Calu3 (cell line): ENCODE measurements at places on chromosomes 2 and 18.

DNA sequence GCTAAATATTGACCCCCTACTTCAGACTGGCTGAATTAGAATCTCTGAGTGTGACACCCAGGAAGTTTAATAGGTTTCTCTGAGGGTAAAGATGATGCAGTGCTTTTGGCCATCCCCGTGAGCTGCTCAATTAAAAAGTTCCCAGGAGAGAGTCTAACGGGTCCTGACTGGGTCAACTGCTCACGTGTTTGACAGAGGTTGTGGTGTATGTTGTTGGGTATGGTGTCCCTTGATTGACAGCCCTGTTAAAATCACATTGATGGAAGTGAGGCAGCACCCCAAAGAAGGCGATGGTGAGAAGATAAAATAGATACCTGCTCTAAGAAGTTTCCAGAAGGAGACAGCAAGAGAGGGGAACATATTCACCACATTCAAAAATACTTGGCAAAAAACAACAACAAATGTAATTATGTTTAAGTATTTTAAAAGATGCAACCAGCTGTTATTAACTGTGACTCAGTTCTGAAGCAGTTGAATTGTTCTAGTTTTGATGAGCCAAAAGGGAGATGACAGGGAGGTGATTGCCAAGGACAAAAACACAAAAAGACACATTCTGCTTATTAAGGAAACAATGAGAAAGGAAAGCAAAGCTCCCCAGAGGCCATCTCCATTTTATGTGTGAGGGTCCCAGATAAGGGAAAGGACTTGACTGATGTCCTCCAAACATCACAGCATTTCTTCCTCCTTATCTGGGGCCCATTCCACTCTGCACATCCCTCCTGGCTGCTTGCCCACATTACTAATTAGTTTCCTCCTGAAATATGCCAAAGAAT, 11.5 kb upstream of the GMCL1 start:
- H3K27me3 ChIP-seq = no peaks in the 10 kb centered on the region
- H3K4me3 ChIP-seq = no peak overlapping the region
- H3K36me3 ChIP-seq = peaks cover 91% of the 10 kb centered on the region

DNA sequence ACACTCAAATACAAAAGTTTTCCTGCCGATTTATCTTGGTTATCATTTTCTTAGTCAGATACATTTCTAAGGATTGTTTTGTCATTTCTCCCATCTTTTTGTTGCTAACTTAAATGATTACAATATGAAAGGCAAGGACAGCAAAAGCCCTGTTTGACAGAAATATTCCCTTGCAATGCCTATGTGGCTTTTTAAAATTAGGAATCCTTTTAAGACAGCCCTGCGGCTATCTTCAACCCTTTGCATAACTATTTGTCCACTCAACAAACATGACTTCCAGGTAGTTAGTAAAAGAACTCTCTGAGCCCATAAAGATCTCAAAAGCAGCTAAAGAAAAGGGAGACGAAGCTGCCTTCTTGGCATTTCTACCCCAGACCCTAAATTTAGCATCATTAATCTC, 179.7 kb upstream of the CDH20 start:
- H3K27ac ChIP-seq = no peak overlapping the region
- H3K27me3 ChIP-seq = peaks cover 5% of the 10 kb centered on the region
- no peaks in the 10 kb centered on the region for H3K36me3 ChIP-seq
- no peaks in the 10 kb centered on the region for H3K4me1 ChIP-seq

DNA sequence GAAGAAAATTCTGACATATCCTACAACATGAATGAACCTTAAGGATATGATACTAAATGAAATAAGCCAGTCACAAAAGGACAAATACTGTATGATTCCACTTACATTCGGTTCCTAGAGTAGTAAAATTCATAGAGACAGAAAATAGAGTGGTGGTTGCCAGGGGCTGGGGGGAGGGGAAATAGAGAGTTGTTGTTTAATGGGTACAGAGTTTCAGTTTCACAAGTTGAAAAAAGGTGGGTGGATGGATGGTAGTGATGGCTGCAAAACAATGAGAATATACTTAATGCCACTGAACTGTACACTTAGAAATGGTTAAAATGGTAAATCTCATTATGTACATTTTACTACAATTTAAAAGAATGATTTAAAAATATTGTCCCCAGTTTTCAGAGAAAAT, 53.3 kb upstream of the NFU1 start:
- no peaks in the 10 kb centered on the region for H3K27me3 ChIP-seq
- no peak overlapping the region for H3K27ac ChIP-seq
- peaks cover 2% of the 10 kb centered on the region for H3K4me1 ChIP-seq
- no peak overlapping the region for H3K4me3 ChIP-seq
- DNase-seq = no peak

- no peak overlapping the region for H3K4me3 ChIP-seq
- no peak overlapping the region for H3K27ac ChIP-seq
- H3K27me3 ChIP-seq = no peaks in the 10 kb centered on the region
- no peaks in the 10 kb centered on the region for H3K4me1 ChIP-seq
- no peak for DNase-seq
- H3K36me3 ChIP-seq = peaks cover 28% of the 10 kb centered on the region
Measured at GRCh38 chr2:240630771-240631547, 5.7 kb downstream of the GPR35 start.

DNA sequence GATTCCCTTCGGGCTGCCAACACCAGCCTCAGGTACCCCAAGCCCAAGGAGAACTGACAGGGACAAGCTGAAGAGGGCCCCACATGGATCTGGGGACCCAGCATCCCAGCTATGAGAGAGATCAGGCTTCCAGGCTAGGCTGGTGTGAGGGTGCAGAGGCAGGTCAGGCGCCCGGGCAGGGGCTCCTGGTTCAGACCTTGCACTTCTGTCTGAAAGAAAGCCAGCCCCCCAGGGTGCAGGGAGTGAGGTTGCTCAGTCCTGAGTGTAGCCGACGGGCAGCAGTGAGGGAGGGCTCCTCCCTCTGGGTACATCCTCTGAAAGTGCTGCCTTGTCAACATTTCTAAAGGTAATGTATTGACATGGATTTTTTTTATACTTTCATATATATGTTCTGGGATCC, 33.1 kb downstream of the KCNF1 start:
- no peak overlapping the region for H3K27ac ChIP-seq
- peaks cover 9% of the 10 kb centered on the region for H3K4me1 ChIP-seq
- no peak overlapping the region for H3K4me3 ChIP-seq
- DNase-seq = no peak

GRCh38 chr2:43133708-43134570, 92.5 kb downstream of the ZFP36L2 start:
- H3K27ac ChIP-seq = no peak overlapping the region
- peaks cover 43% of the 10 kb centered on the region for H3K4me1 ChIP-seq
- H3K4me3 ChIP-seq = no peak overlapping the region
- no peak for DNase-seq
- no peaks in the 10 kb centered on the region for H3K27me3 ChIP-seq
- peaks cover 6% of the 10 kb centered on the region for H3K36me3 ChIP-seq

DNA sequence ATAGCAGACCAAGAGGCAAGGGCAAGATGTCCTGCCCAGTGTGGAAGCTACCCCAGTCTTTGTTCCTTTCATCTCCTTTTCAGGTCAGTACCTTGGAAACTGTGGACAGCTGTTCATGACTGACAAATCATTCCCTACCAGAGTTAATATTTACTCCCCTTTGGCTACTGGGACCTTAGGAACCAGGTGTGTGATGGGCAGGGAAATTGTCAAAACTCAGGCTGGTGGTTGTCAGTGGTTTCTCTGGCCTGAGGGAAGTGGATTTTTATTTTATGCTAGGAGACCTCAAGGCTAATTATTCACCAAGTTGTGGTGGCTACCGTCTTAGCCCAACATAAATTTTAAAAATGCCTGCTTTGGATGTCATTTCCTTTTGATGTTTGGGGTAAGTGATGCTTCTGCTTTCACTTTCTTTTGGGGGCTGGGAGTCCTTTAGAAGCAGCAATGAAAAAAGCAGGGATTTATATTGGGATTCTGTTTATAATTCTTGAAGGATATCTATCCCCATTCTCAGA, 119.3 kb downstream of the SETBP1 start:
- H3K4me3 ChIP-seq = no peak overlapping the region
- H3K27me3 ChIP-seq = no peaks in the 10 kb centered on the region
- no peak overlapping the region for H3K27ac ChIP-seq
- H3K4me1 ChIP-seq = peaks cover 30% of the 10 kb centered on the region
- no peak for DNase-seq

GRCh38 chr2:63654959-63655358, 66.2 kb downstream of the MDH1 start:
- peaks cover 42% of the 10 kb centered on the region for H3K27me3 ChIP-seq
- no peak overlapping the region for H3K27ac ChIP-seq
- no peaks in the 10 kb centered on the region for H3K36me3 ChIP-seq

DNA sequence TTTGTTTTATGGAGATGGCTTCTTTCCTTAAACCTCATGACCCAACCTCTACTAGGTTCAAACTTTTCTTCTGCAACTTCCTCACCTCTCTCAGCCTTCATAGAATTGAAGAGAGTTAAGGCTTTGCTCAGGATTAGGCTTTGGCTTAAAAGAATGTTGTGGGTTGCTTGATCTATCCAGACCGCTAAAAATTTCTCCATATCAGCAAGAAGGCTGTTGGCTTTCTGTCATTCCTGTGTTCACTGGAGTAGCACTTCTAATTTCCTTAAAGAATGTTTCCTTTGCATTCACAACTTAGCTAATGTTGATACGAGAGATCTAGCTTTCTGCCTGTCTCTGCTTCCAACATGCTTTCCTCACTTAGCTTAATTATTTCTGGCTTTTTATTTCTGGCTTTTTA, 58.1 kb upstream of the KYNU start:
- no peak for DNase-seq
- H3K36me3 ChIP-seq = no peaks in the 10 kb centered on the region
- H3K27me3 ChIP-seq = no peaks in the 10 kb centered on the region
- peaks cover 9% of the 10 kb centered on the region for H3K4me1 ChIP-seq

GRCh38 chr2:28470759-28471158, 25.1 kb upstream of the PLB1 start:
- DNase-seq = no peak
- no peak overlapping the region for H3K4me3 ChIP-seq
- H3K36me3 ChIP-seq = no peaks in the 10 kb centered on the region

GRCh38 chr2:134976074-134976702, 57.6 kb downstream of the CCNT2 start:
- no peak for DNase-seq
- H3K36me3 ChIP-seq = no peaks in the 10 kb centered on the region
- H3K4me1 ChIP-seq = no peaks in the 10 kb centered on the region
- H3K27me3 ChIP-seq = no peaks in the 10 kb centered on the region

DNA sequence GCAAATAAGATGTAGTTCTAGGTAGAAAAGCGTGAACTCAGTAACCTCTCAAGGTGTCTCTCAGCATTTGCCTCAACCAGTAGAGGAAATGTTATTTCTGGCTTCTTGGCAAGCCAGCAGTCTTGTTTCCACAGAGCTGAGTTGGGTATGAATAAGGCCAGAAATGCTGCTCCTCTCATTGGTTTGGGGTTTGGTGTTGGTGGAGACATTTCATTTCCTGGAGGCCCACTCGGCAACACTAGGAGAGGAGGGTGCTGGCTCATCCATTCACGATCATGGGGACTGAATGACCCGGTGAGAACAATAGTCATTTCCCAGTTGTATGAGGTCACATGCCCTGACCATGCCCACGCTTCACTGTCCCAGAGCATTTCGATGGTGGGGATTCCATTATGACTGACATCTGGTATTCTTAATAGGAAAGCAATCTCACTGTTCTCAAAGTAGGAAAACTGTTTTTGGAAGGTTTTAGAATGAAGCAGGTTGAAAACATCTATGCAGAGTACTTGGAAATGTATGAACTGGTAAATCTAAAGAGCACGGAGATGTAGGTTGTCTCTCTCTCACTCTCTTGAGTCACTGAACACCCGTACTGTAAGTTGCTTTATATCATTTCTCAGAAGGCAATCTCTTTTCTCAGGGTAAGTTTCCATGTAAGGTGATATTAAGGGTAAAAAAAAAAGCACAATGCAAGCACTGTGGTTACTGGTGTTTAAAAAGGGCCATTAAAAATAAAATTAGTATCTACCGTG, 37.1 kb upstream of the CTLA4 start:
- no peak overlapping the region for H3K27ac ChIP-seq
- H3K36me3 ChIP-seq = no peaks in the 10 kb centered on the region
- H3K27me3 ChIP-seq = no peaks in the 10 kb centered on the region
- H3K4me3 ChIP-seq = no peak overlapping the region

DNA sequence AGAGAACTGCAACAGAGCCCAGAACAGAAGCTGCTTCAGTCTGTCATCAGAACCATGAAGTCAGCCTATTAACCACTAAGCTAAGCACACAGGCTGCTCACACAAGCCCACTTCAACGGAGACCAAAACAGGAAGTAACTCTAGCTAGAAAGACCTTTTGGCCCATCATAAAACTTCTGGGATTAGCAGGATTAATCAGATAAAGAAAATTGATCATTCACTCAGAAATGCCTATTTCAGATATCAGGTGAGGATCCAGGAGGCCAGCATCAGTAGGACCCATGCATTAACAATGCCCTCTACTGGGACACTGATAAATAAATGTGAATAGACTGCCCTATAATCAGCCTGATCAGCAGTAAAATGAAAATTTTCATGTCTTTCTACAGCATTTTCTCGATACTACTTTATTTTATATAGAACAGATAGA, 101.4 kb downstream of the WDPCP start:
- H3K27ac ChIP-seq = no peak overlapping the region
- H3K4me1 ChIP-seq = no peaks in the 10 kb centered on the region
- H3K36me3 ChIP-seq = no peaks in the 10 kb centered on the region
- H3K4me3 ChIP-seq = no peak overlapping the region
- no peaks in the 10 kb centered on the region for H3K27me3 ChIP-seq

- peaks cover 14% of the 10 kb centered on the region for H3K4me1 ChIP-seq
- peak; percentile 15 for DNase-seq
- H3K27me3 ChIP-seq = no peaks in the 10 kb centered on the region
- peak overlapping the region; percentile 98 for H3K4me3 ChIP-seq
Measured at GRCh38 chr2:191676790-191677645, 918 bp upstream of the NABP1 start.
